ENCODE measurements at places on chromosomes 7 and 10.

GRCh38 chr7:155467846-155468784 is 10.2 kb downstream of the EN2 start:
- DNase-seq, result peak; percentile 55

- DNase-seq, result no peak
Measured at GRCh38 chr10:46232666-46233065, 54.1 kb upstream of the ANTXRL start.

DNA sequence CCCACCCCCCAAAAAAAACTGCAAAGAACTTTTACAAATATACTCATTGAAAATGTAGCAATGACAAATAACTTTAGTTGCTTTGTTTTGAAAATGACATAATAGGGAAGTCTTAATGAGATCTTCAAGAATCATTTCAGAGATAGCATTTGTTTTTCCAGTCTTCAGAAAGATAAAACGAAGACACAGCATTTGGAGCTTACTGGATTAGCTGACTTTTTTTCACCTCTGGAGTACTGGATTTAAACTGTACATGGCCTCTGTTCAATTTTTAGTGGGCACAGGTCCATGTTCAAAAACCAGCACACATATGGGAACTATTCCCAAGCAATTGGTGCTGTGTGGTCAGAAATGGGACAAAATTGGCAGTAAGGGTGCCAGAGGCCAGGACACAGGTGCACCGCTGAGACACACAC is 3.9 kb downstream of the RAB11FIP2 start:
- DNase-seq, result no peak

DNA sequence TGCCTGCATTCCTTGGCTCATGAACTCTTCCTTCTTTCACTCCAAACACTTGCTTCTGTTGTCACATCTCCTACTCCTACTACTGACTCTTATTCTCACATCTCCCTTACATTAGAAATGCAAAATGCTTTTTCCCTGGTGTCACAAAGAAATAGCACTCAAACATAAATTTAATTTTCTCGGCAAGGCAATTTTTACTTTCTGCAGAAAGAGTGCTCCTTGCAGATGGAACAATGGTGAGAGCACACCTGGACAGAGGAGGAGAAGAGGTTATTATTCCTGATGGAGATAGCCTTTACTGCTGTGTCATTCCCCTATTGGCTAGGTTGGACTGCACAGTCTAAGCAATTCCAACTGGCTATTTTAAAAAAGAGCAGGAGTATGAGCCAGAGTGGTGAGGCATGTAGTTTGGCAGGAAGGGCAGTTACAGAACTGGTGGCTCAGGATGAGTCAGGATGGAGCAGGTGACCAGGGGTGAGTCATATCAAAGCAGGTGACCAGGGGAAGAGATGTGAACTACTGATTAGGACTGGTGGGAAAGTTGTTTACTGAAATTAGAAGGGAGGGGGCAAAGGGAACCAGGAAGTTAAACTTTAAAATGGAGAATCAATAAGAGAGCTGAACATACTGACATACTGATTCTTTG is 52.9 kb downstream of the CYP2C9 start:
- DNase-seq, result no peak

GRCh38 chr7:116776610-116777289 is 85.6 kb upstream of the CAPZA2 start:
- no peak for DNase-seq

DNA sequence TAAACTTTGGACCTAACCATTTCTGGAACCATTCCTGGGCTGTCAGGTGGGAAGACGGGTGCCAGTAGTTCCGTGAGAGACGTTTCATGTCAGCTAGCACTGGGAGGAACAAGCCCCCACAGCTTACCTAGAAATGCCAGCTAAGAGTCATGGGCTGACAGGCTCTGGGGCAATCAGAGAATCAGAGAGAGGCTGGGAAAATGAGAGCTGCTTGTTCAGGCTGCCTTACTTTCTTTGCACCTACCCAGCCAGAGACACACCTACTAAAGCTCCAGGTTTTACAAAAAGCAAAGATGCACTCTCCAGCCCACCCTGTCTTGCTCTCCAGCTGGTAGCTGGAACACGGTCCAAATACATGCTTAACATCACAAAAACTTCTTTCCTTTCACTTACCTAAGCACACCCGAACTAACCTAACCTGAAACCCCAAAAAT is 688 bp downstream of the PTN start:
- DNase-seq, result no peak

- DNase-seq, result no peak
Measured at GRCh38 chr10:29326299-29326698, 37.4 kb downstream of the LYZL1 start.

GRCh38 chr10:63480237-63480636 is 14.5 kb upstream of the JMJD1C start:
- DNase-seq, result no peak

DNA sequence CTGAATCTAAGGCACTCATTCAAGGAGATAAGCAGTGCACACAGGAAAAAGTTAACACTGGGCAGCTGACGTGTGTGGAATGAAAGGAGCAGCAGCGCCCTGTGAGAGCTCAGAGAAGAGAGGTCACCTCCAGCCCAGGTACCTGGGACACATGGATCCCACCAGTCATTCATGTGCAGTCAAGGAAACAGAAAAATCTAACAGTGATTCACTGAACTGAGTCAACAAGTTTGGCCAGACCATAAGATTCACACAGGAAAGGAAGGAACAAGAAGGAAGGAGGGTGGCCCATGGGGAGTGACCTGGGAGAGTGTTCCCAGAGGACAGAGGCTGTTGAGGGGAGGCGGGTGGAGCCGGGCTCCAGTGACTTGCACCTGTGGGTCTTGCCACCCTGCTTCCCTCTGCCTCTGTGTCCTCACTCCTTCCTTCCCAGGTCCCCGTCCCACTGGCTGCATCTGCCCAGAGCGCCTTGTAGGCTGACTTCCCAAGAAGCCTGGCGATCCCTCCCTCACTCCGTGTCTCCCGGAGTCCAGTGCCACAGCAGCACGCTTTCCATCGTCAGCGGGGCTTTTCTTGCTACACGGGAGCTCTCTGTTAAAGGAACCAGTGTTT is 27.7 kb downstream of the RNF32 start:
- DNase-seq, result no peak

DNA sequence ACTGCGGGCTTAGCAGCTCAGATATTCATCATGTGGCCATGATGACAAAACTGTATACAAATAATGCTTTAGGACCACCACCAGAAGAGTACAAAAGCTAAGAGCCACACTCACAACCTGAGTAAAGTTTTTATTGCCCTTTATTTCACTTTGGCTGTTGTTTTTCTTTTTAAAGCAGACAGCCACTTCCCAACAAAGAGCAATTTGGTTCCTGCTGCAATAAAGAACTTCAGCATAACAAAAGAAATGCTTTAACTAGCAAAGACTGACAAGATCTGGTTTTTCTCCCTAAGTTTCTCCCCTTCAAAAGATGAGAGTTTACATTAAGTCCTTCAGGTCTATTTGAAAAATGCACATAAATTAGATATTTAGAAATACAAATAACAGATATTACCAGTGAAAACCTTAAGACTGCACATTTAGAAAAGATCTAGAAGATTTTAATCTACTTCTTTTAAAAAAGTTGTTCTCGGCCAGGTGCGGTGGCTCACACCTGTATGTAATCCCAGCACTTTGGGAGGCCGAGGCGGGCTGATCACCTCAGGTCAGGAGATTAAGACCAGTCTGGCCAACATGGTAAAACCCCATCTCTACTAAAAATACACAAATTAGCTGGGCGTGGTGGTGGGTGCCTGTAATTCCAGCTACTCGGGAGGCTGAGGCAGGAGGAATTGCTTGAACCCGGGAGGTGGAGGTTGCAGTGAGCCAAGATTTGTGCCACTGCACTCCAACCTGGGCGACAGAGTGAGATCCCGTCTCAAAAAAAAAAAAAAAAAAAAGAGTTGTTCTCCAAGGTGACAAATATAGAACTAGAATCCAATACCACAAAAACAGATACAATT is 59.4 kb downstream of the WAPL start:
- DNase-seq, result no peak

GRCh38 chr10:61888744-61889143 is 12.8 kb upstream of the ARID5B start:
- no peak for DNase-seq
